ENCODE measurements at places on chromosomes 7 and 10. TPM values are rescaled to one million over a fixed set of nuclear protein-coding genes. Genes with fewer than 3 reads are reported as not detected.

The IFIT1B gene
- total RNA-seq = not detected

The NCF1 gene
- total RNA-seq = not detected

The ITIH2 gene
- total RNA-seq = not detected

The SUN3 gene
- total RNA-seq = 7.9 TPM

The MSMB gene
- not detected for total RNA-seq

The FOXI2 gene
- total RNA-seq = not detected

The PDK4 gene
- 0.07 TPM for total RNA-seq

The ADAMTS14 gene
- total RNA-seq = 0.31 TPM

The TAC1 gene
- not detected for total RNA-seq

DNA sequence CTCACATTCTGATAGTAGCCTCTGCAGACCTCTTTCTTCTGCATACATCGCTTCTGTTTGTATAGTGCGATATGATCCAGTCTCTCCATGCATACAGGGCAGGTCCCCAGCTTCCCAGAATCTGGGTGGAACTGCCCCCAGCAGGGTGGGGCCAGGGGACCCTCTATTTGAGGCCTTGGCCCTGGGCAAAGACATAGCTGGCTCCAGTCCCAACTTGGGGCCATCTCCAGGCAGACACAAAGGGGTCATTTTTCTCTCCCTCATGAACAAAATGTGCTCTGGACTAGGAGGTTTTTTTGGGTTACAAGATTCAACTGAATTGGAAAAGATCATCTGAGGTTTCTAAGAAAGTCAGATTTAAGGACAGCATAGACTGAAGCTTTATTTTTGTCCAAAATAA lies 21.1 kb upstream of the HSPA12A start:
- DNase-seq = no peak

- no peak for DNase-seq
These were observed 18.8 kb downstream of the VSIR start for GRCh38 chr10:71754562-71754961.

GRCh38 chr7:82697897-82698296 lies 254.3 kb upstream of the CACNA2D1 start:
- peak; percentile 19 for DNase-seq

DNA sequence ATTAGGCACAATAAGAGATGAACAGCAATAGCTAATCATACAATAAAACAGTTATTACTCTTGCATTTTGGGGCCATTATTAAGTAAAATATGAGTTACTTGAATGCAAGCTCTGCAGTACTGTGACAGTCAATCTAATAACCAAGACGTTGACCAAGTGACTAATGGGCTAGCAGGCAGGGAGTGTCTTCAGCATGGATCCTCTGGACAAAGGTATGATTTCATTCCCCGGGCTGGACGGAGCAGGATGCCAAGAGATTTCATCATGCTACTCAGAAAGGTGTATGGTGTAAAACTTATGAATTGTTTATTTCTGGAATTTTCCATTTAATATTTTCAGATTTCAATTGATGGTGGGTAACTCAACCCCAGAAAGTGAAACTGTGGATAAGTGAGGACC lies 80.9 kb downstream of the SHH start:
- peak; percentile 1 for DNase-seq

- no peak for DNase-seq
These were observed 13.1 kb upstream of the IMPDH1 start for GRCh38 chr7:128422842-128423241.

DNA sequence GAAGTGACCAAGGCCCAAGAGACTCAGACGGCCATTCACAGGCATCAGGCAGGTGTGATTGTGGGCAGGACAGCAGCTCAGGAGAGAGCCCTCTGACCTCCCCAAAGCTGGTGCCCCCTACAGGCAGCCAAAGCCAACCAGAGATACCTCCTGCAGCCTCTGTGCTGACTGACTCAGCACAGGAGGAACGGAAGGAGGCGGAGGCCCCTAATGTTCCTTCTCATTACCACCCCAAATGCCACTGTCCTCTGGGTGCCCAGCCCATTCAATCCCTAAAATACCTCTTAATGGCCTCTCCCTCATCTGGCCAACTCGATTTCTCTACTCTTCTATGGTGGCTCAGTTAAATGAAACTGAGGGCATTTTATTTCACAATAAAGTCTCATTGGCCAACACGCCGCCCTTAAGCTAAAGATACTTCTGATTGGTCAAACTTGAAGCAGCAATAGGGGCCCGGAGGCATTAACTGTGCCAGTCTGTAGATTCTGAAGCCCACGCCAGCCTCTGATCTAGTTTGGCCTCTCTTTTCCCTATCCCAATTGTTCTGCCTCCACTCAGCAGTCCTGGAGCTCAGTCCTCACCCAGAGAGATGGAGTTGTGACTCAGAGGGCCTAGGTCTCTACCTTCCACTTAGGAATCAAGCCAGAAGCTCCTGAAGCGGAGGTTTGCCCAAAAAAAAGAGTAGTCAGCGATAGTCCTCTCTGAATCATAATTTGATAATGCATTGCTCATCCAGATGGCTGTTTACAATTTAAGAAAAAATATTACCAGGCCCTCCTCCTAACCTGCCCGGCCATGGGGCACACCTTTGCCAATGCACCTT lies 1.2 kb downstream of the CYREN start:
- DNase-seq = peak; percentile 32

DNA sequence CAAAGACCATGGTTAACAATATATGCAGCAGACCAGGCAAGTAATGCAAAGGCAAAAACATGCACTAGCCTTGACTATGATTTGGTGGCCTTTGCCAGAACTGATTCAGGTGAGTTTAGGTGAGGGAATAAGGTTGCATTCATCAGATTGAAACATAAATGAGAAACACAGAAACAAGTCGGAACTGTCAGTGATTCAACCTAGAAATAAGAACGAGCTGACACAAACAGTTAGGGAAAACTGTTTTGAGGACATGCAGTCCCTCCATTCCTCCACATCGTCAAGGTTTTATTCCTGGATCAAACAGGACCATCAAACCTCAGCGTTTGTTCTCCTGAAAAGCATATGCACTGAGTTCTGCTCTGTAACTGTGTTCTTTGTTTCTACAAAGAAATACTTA lies 1.8 kb downstream of the ZNF248 start:
- DNase-seq = no peak

DNA sequence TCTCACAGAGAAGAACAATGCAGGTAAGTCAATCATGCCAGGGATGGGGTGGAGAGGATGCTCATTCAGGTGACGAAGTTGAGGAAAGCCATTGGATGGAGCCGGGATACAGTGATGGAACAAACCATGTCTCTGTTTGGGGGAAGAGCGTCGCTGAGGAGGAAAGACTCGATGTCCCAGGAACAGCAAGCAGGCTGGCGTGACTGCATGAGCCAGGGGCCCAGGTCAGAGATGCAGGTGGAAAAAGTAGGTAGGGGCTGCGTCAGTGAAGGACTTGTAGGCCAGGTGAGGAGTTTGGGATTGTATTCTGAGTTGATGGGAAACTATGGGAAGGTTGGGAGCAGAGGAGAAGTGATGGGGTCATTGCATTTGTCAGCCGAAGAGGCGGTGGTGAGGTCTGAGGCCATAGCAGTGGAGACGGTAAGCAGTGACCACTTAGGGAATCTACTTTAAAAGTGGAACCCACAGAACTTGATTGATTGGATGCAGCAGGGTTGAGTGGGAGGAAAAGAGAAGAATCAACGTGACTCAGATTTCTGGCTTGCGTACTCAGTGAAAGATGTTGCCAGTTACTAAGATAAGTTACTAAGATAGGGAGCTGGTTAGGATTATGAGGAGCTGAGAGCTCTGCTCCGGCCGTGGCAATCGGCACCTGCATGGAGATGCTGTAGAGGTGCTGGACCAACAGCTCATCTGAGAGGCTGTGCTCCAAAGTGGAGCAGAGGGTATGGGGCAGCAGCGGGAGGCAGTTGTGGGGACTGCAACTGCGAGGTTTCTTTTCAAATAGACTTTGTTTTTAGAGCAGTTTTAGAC lies 12.5 kb upstream of the IL2RA start:
- peak; percentile 81 for DNase-seq

GRCh38 chr10:113113241-113113640 lies 163.2 kb downstream of the TCF7L2 start:
- DNase-seq = no peak

DNA sequence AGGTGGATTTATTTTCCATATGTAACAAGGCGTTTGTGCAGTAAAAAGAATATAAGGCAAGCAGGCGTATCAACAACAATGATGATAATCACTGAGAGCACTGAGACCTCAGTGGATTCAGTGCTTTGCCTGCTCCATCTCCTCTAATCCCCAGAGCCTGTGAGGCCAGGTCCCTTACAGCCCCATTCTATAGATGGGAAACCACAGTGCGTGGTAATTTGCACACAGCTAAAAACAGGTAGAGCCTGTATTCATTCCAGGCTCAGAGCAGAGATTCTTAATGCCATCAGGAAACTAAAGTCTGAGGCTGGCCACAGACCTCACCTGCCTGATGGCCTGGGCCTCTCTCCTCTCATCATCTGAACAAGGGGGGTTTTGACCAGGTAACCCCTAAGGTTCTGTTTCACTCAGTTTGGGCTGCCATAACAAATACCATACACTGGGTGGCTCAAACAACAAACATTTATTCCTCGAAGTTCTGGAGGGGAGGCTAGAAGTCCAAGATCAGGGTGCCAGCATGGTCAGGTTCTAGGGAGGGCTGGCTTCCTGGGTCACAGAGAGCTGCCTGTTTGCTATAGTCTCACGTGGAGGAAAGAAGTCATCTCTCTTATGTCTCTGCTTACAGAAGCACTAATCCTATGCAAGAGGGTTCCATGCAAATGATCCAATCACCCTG lies 10.3 kb upstream of the RASSF4 start:
- no peak for DNase-seq

GRCh38 chr7:124462249-124462648 lies 303.3 kb downstream of the GPR37 start:
- peak; percentile 75 for DNase-seq

DNA sequence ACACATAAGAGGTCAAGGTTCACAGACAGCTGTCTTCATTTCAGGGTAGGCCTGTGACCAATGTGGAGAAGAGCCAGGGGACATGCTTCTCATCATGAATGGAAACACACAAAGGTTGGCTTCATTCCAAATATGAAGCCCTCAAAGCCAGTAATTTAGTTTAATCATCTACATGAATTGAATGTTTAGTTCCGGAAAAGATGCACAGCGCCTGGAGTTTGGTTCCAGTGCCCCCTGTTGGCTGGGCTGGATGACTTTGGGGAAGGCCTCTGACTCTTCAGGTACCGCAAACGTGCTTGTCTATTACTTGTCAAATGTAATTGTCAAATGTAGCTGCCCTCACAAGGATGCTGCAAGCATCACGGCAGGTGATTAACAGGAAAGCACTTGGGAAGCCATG lies 130.7 kb downstream of the ADRA2A start:
- no peak for DNase-seq

GRCh38 chr10:118471863-118472262 lies 123.6 kb downstream of the PRLHR start:
- no peak for DNase-seq

- no peak for DNase-seq
These were observed 402.2 kb downstream of the ANKRD7 start for GRCh38 chr7:118626739-118627138.

DNA sequence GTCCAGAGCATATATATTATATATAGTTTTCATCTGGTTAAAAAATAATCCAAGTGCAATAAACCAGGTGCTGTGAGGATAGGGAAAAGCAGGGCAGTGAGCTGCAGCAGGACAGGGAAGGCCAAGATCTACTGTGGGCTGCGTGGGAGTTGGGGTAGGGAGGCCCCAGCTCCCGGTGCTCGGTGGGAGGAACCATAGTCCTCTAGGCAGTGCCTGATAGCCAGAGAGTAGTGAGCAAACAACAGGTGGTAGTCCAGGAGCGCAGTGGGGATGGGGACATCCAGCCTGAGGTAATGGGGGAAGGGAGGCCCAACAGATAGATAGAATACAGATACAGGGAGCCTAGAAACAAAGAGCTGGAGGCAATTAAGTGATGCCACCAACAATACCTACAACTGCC lies 4.1 kb upstream of the BMPR1A start:
- no peak for DNase-seq

- peak; percentile 63 for DNase-seq
These were observed 218.7 kb downstream of the ABCA13 start for GRCh38 chr7:48389977-48390376.

DNA sequence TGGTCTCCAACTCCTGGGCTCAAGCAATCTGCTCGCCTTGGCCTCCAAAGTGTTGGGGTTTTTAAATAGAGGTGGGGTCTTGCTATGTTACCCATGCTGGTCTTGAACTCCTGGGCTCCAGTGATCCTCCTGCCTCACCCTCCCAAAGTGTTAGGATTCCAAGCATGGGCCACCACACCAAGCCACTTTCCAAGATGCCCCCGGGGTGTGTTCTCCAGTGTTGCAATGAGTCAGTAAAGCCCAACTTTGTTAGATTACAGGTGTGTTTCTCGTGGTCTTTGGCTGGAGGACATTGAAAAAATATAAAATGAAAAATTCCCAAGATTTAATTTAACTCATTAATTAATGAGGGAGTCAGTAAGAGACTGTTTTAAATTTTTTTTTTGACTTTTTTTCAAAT lies 29.2 kb downstream of the TACR2 start:
- DNase-seq = no peak

DNA sequence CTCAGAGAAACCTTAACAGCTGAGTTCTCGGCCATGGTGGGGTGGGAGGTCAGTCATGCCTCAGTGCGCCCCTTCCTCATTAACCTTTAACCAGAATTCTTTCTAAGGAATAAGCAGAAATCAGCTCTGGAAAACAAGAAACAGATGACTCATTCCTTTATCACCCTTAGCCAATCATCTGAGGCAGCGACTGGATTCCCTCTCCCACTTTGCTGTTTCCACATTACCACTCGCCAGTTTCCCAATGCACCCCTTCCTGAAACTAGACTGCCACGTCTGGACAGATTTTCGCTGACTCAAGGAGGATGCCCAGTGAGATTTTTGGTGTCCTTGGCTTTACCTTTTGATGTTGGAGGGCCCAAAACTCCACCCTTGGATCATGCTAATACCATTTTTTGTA lies 223.8 kb downstream of the PLXDC2 start:
- peak; percentile 29 for DNase-seq

- DNase-seq = no peak
These were observed 816 bp downstream of the UCMA start for GRCh38 chr10:13233358-13233757.

DNA sequence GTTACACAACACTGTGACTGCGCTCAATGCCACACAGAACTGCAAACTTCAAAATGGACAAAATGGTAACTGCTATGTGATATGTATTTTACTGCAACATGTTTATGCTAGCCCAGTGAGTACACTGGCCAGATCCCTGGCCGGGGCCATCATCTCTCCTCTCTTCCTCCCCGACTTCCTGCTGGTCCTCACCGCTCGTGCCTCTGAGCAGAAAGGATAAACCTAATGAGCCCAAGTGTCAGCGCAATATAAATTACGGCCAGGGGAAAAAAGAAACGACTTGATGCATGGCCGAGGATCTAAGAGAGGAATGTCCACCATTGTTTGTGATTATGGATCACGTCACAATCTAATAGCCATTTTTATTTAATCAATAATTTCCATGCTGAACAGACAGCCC lies 225.2 kb downstream of the GLI3 start:
- no peak for DNase-seq

All from A172 (cell line).